Ecto neural progenitor cell (in vitro differentiated cells): ENCODE measurements at places on chromosomes 4 and X.

GRCh38 chr4:56727150-56727549 lies 46.1 kb upstream of the HOPX start:
- DNase-seq, result peak; percentile 49

GRCh38 chr4:101321481-101322042 lies 25.8 kb downstream of the PPP3CA start:
- DNase-seq, result no peak

DNA sequence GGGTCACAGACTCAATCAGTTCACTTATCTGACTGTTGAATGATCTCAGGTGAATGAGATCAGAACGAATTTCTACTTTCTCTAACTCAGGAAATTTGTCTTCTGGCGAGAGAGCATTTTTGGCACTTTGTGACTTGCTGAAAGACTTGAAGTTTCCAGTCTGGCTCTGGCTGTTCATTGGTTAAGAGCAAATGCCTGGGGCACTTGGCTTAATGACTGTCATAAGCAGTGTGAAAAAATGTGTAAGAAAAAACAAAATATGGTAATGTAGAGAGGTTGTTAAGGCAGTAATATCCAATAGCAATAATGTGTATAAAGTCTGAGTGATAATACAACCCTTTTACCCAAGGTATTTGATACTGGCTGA lies 71.3 kb upstream of the PGRMC2 start:
- DNase-seq, result no peak

GRCh38 chr4:126973201-126973600 lies 659.6 kb upstream of the INTU start:
- no peak for DNase-seq

GRCh38 chrX:132025041-132025440 lies 1.9 kb downstream of the STK26 start:
- DNase-seq, result no peak

- no peak for DNase-seq
These were observed 118.6 kb upstream of the FTHL17 start for GRCh38 chrX:31190221-31190975.

DNA sequence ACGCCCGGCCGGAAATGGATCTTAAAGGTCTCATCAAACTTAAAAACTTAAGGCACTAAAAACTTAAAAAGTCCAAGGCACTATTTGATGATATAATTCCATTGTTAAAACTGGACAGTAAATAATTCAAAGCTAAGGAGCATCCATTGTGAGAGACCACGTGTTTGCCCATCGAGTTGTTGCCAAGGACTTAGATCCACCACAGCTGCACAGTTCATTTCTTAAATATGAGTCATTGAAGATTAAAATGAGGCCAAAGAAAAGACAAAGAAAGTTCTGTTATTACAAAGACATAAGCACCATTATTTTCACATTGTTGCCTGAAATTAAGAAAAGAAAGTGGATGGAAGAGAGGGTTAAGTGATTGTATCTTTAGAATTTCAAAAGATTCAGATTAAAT lies 411.5 kb upstream of the FTHL17 start:
- no peak for DNase-seq

- peak; percentile 73 for DNase-seq
These were observed 8.3 kb upstream of the DLG3 start for GRCh38 chrX:70436343-70436742.

DNA sequence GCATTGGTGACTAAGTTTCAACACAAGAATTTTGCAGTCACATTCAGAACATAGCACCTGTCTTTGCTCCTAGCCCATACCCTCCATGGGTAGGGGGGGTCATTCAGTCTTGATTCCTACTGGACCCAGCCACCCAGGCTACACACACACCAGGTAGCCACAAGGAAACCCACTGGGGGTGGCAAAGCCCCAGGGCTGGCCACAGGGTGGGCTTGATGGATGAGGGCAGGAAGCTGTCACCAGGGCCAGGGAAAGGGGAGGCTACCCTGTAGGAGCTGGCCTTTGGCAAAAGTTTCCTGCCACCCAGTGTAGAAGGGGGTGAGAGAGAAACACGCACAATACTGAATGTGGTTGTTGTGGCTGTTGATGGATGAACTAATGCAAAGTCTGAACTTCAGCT lies 74.5 kb upstream of the NKX1-1 start:
- no peak for DNase-seq

- no peak for DNase-seq
These were observed 39.3 kb upstream of the TENM3 start for GRCh38 chr4:182203872-182204411.

DNA sequence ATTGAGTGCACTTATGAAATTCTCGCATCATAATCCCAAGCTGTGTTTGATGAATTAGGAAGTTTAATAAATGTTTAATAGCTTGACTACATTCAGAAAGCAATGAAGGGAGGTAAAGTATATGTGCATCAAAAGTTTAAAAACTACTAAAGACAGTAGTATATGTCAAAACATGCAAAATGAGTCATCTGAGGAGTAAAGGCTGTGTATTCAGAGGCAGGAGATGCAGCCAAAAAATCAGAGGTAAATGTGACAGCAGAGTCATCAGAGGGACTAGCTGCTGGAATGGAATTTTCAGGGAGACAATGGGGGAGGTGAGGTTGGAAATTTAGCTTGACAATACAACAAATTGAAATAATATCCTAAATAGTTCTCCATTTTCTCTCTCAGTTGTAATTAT lies 127.0 kb upstream of the FUNDC1 start:
- DNase-seq, result no peak

- DNase-seq, result no peak
These were observed 126.3 kb downstream of the REPS2 start for GRCh38 chrX:17072721-17073230.

DNA sequence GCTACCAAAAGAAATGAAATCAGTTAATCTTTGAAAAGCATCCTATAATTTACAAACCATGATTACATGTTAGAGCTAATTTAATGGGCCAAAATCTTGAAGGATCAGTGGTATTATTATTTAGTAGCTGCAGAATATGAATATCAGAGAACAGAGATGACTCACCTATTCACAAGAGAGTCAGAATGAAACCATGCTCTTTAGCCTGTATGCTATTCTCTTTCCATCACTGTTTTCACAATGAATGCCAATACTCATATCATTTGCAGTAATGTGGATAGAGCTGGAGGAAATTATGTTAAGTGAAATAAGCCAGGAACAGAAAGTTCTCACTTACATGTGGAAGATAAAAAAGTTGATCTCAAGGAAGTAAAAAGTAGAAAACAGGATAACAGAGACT lies 414.1 kb downstream of the CENPC start:
- no peak for DNase-seq

GRCh38 chrX:69203638-69204037 lies 38.4 kb upstream of the PJA1 start:
- no peak for DNase-seq

DNA sequence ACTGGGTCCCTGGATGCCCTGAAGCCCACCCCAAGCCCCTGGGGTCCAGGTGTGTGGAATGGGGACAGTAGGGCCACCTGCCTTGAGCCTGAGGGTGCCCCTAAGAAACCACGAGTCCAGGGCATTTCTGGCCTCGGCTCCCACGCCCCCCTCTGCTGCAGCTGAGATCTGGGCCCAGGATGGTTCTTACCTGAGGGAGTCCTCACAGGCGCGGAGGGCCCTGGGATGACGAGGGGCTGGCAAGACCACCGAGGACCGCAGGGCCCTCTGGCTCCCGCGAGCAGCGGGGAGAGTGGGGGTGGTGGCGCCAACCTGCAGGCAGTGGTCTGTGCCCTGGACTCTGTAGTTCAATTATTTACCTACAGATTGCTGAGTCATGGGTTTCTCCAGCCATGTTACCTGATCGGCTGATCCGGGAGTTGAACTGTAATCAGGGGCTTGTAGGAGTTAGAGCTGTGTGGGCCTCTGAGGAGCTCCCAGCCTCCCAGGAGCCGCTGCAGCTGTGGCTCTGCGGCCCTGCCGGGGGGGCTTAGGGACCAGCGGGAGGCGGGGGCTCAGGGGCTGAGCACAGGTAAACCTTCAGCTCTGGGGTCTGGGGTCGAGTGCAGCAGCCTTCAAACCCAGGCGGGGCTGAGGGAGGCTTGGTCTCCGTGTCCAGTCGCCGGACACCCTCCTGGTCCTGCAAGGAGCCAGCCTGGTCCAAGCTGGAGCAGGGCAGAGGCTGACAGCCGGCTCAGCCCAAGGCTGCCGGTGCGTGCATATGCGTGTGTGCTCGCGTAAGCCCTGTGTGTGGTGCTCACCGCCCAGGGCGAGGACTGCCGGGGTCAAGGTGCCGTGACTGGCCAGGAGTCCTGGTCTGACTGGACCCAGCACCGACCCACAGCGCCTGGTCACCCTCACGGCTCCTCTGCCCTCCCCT lies at the start of gene SLC26A1:
TSS of gene SLC26A1 (minus strand) at position 294 of the 919 bp plus-strand sequence. CDS start 1,701 bp downstream, outside the sequence.
- no peak for DNase-seq

GRCh38 chr4:154478128-154478527 lies 13.5 kb downstream of the DCHS2 start:
- no peak for DNase-seq

GRCh38 chr4:89447543-89447942 lies 139.9 kb upstream of the GPRIN3 start:
- DNase-seq, result no peak

- no peak for DNase-seq
These were observed 80.4 kb downstream of the MTMR1 start for GRCh38 chrX:150773634-150774033.

DNA sequence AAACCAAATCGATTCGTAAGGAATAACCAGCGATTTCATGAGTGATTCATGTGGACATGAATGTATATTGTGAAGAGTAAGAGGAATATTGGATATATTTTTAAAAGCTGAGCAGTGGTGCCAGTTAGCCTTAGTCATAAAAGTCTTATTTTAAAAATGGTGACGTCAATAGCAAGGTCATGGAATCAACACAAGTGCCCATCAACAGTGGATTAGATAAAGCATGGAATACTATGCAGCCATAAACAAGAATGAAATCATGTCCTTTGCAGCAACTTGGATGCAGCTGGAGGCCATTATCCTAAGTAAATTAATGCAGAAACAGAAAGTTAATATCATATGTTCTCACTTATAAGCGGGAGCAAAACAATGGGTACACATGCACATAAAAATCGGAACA lies 89.0 kb upstream of the STOX2 start:
- DNase-seq, result no peak

DNA sequence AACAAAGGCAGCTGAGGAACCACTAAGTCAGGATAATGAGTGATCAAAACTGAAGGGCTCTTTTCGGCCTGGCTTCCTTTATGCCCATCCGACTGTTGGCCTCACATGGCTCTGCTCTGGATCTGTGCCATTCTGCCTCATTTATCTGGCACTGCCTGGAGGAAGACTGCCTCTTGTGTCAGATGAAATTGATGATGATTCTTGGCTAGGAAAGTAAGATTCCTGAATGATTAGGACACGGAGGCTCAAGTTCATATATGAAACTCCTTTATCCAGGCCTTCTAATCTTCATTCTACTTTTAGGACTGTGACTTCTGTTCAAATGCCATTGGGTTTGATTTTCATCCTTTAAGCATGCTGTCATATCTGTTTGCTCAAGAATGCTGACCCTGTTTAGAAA lies 475.4 kb upstream of the RPS6KA3 start:
- no peak for DNase-seq

DNA sequence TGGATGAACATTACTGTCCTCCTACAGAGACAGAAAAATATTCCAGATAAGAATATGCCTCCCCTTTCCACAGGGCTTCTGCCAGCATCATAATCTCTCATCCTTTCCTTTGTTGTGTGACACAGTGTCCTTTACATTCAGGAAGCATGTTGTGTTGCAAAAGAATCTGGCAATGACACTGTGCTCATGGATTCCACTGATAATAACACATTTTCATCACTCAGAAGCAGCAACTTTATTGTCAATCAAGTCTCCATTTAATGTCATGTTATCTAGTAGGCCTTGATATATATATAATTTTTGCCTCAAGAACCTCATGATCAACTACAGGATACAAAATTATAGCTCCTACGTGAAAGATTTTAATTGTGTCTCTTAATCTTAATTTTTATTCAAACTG lies 833.9 kb downstream of the FSTL5 start:
- DNase-seq, result no peak

- DNase-seq, result no peak
These were observed 743.5 kb downstream of the ARAP2 start for GRCh38 chr4:35500812-35501211.

DNA sequence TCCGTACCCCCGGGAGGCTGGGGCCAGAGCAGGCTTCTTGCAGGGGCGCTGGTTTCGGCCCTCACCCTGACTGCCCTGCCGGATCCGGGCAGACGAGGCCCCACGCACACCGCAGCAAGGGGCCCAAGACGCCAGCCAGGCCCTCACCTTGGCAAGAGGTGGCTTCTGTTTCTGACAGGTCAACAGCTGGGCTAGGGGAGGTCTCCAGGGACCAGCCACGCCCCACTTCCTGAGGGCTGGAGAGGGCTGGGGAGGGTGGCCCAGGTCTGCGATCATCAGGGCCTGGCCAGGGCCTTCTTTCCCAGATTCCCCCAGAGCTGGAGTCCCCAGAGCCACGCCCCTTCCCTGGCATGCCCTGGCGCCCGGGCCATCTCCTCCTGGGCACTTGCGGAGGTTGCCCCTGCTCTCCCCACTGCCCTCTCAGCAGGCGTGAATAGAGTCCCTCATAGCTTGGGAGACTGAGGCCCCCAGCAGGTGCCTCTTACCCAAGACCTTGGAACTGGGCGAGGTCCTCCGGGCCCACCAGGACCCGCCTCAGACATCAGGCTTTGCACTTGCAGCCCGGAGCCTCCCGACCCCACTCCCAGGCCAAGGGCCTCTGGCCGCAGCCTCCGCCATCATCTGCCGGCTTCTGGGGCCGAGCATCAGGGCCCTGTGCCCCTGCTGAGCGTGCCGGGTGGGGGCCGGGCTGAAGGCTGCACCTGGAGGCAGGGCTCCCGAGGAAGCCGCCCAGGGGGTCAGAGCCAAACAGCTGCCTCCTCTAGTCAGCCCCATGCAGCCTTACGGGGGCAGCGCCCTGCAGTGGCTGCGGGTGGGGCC lies 6.3 kb upstream of the FGFR3 start:
- DNase-seq, result no peak

DNA sequence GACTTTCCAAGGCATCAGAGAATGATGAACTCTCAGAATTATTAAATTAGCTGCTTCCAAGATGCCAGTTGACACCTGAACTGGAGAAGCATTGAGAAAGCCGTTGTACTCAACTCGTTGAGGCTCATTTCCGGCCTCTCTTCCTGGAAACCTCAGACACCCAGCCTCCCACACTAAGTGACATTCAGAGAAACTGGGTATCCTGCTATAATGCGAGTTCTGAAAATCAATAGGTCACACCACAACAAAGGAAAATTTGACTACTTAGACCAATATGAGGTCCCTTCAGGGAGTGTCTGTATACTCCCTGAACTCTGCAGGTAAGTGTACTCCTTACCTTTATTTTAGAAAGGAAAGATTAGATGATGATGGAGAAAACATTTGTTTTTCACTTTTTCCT lies 51.2 kb downstream of the ENPEP start:
- no peak for DNase-seq

DNA sequence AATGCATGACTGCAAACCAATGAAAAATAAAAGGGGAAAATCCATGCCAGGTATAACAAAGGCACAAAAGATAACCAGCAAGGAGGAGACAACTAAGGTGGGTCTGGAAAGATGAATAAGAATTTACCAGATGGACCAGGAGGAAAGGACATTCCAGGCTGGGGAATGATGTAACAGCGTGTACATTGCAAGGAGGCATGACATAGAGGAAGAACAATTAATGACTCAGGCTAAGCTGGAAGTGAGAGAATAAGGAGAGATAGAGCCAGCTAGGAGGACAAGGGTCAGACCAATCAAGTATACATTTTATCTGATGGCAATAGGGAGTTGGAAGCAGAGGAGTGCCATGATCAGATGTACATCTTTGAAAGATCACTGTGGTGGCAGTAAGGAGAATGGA lies 57.0 kb downstream of the MTMR8 start:
- no peak for DNase-seq
